ENCODE measurements at places on chromosomes 7 and 10.

DNA sequence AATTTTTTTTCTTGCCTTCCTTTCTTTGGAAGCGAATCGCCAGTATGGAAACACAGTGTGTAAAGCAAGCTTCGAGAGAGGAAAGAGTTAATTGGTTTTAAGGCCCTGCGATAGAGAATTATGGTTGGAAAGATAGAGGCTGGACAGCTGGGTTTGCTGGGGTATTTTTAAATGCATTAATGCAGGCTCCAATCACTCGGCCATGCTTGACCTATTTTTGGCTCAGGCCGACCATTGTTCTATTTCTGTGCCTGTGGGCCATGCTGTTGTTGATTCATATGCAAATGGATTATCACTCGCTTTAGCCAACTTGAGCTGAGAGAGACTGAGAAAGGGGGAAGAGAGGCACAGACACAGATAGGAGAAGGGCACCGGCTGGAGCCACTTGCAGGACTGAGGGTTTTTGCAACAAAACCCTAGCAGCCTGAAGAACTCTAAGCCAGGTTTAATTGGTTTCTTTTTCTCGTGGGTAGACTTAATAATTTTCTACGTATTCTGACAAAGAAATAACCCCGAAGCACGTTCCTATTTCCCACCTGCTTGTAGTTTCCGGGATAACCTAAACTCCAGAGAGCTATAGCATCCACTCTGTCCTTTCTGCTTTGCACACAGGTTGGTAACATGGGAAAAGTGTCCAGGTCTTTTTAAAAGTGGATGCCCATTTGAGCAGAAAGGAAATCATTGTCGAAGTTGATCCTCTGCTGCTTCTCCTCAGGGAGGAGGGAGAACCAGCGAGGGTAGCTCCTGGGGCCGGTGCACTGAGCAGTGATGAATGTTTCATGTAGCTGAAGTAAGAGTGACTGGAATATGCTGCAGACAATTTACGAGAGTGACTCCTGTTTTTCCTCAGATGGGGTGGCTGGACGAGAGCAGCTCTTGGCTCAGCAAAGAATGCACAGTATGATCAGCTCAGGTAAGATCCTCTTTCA is at the start of gene HDAC9:
HDAC9 (plus strand) TSS at position 338 of the 929 bp plus-strand sequence; CDS start at position 892, 554 bp downstream.
- DNase-seq = no peak

GRCh38 chr10:61903221-61903927 is 1.9 kb downstream of the ARID5B start:
- peak; percentile 55 for DNase-seq

- DNase-seq = no peak
Measured at GRCh38 chr10:18501198-18501597, 150.2 kb downstream of the NSUN6 start.

DNA sequence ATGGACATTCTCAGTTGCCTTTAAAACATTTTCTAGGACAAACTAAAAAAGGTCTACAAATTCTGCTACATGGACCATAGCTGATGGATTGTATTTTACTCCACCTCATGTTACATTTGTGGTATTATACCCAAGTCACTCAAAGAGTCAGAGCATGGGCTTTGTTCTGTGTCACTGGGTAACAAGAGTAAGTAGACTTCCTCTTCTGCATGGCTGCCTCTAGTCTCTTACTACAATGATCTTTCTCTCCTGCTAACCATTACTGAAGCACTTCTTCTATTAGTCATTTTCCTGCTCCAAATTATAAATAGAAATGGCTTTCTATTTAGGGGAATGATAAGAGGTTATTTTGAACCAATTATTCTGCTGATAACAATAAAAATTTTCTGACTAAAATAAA is 727.4 kb upstream of the NRP1 start:
- no peak for DNase-seq

- no peak for DNase-seq
Measured at GRCh38 chr7:78492146-78492545, 693.6 kb downstream of the PHTF2 start.

- no peak for DNase-seq
Measured at GRCh38 chr7:26329520-26330255, 38.0 kb downstream of the SNX10 start.

- DNase-seq = no peak
Measured at GRCh38 chr10:5125315-5126044, 31.3 kb downstream of the AKR1C3 start.
